ENCODE measurements at places on chromosomes 7 and 10. TPM values are rescaled to one million over a fixed set of nuclear protein-coding genes. Genes with fewer than 3 reads are reported as not detected.

CNPY1 gene
- not detected for total RNA-seq

ACTA2 gene
- total RNA-seq, result 5.3 TPM

DNA sequence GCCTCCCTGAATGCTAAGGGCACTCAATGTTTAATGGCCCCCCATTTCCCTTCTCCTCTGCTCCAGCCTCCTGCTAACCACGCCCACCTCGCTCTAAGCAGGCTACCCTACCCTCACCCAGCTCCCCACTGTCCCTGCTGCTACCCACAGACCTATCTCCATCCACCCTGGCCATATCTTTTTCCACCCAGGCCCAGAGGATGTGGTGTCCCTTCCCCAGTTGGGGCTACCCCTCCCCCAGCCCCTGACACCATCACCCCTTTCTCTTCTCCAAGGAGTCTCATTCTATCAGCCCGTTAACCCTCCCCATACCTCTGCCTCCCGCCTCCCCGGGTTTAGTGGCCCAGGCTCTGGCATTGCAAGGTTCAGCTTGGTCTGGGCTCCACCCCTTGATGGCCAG is 28.9 kb upstream of the PPIF start:
- DNase-seq, result no peak

GRCh38 chr10:91188889-91189288 is 31.6 kb upstream of the PCGF5 start:
- DNase-seq, result no peak

DNA sequence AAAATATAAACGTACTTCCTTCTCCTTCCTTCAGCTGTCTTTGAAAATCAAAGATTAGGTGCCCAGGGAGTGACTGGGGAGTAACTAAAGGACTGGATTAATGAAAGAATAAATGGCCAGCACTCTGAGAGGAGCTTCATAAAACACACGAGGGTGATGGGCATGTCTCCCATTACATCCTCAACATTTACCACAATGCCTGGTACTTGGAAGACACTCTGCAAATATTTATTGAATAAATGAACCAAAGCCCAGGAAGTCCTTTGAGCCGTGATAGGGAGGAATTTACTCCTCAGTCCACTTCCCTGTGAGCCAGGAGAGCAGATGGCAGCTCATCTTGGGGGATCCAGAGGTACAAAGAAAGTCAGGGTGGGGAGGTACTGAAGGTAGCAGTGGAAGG is 96.3 kb downstream of the RAB11FIP2 start:
- DNase-seq, result no peak

SLC4A2 gene
- 245 TPM for total RNA-seq

PDK4 gene
- total RNA-seq, result 4.8 TPM

DNA sequence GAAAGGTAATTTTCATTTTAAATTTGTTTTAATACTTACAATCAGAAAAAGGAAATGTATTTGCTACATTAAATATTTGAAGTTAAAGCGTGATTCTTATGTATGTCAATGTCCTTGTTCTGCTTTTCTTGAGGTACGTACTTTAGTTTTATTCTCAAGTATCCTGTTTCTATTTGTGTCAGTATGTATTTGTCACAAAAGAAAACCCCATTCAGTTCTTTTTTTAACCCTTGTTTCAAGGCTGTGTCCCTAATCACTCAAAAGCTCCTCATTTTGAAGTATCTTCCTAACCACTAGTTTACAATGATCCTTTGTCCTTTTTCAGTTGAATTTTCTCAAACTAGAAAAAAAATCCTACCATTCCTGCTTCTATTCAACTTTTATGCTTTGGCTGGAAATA is 25.2 kb downstream of the NHLRC2 start:
- DNase-seq, result no peak

AKR1C3 gene
- total RNA-seq, result 1,870 TPM

DNA sequence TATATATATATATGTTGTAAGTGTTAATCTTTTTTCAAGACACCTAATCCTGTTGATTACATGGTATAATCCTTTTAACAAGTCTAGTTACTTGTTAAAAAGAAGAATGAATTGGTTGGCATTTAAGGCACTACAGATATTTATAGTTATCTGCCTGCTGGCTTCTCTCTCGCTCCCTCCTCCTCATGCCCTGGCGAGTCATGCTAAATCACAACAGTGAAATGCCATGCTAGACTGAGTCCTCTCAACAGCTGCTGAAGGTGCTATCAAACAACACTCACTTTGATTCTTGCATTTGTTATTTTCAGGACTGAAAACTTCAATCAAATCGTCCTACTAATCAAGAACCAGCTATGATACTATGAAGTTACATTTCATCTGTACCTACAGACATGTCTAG is 15.4 kb downstream of the NRAP start:
- no peak for DNase-seq

SLC13A1 gene
- total RNA-seq, result not detected

GRCh38 chr7:26369593-26369992 is 77.9 kb downstream of the SNX10 start:
- DNase-seq, result no peak

DNA sequence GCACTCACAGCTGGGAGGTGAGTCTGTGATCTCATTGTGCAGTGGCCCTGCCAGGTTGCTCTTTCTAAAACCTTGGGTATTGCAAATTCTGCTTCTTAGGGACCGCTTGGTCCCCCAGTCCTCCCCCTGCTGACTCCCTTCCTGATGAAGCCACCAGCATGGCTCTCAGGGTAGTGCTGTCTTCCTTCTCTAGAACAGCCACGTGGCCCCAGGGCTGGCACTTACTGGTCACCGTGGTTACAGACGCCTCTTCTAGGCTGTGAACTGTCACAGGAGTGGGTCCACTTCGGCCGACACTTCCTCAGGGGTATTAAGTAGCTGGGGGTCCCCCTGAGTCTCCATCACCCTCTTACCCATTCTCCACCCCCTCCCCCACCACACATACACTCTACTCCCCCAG is 2.7 kb upstream of the HTRA1 start:
- no peak for DNase-seq

DNA sequence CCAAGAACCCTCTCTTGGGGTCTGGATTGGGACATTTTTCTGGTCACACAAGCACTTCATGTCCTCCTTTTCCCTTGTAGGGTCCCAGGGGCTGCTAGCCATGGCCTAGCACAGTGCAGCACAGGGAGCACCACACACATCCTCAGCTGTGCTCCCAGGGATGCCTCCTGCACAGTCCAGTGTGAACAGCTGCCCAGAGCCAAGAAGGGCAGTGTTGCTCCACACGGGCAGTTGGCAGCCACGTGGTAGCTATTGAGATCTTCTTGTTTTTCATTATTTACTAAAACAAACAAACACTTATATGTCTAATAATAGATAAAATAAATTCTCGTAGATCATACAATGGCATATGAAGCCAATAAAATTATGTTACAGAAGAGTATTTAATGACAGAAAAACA is 13.9 kb upstream of the LANCL2 start:
- DNase-seq, result no peak

ESYT2 gene
- 162 TPM for total RNA-seq

SEMA3E gene
- 2.1 TPM for total RNA-seq

- no peak for DNase-seq
Measured at GRCh38 chr7:38819463-38819862, 89.5 kb downstream of the VPS41 start.

CAV2 gene
- 260 TPM for total RNA-seq

DNA sequence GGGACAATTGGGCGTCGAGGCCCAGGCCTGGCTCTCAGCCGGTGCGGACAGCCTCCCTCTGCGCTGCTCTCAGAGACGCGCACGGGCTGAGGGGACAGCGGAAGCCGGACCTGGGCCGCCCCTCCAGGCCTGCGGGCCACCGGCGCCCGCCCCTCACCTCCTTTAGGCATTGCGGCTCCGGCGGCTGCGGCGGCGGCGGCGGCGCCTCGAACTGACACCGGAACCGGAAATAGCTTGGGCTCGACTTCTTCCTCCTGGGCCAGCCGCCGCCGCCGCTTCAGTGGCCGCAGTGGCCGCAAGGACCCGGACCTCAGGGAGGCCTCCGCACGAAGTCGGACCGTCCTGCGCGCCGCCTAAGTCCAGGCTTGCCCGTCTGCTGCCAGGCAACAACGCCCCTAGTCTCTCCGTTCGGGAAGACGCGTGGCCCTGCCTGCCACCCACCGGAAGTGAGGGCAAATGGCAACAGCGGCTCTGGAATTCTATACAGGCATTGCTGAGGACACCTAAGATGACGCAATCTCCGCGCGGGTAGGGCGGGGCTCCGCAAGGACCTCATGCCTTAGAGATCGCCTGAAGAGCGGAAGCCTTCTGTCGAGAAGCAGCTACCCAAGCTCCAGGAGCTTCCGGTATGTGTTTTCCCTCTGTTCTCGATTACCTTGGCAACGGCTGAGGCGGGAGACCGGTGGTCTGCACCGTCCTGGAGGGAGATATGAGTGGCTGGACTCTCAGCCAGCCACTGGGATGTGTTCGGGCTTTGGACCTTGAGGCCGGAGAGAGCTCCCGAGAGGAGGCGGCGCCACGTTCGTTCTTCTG is at the start of the genes BUD31 and PDAP1:
TSS of gene BUD31 (plus strand) at position 591 of the 813 bp plus-strand sequence. CDS start 2,124 bp downstream, outside the sequence.
TSS of gene PDAP1 (minus strand) at position 219 of the 813 bp plus-strand sequence. CDS start at position 170, 49 bp downstream.
- peak; percentile 95 for DNase-seq

GPRIN2 gene
- 53.6 TPM for total RNA-seq

GRCh38 chr7:85619236-85619635 is 432.4 kb upstream of the SEMA3D start:
- no peak for DNase-seq

RELN gene
- 0.08 TPM for total RNA-seq

RARRES2 gene
- not detected for total RNA-seq

All from PC-9 (cell line).